ENCODE measurements at places on chromosomes 5 and 9.

- no peak for DNase-seq
Measured at GRCh38 chr5:150514708-150515211, 6.8 kb downstream of the NDST1 start.

DNA sequence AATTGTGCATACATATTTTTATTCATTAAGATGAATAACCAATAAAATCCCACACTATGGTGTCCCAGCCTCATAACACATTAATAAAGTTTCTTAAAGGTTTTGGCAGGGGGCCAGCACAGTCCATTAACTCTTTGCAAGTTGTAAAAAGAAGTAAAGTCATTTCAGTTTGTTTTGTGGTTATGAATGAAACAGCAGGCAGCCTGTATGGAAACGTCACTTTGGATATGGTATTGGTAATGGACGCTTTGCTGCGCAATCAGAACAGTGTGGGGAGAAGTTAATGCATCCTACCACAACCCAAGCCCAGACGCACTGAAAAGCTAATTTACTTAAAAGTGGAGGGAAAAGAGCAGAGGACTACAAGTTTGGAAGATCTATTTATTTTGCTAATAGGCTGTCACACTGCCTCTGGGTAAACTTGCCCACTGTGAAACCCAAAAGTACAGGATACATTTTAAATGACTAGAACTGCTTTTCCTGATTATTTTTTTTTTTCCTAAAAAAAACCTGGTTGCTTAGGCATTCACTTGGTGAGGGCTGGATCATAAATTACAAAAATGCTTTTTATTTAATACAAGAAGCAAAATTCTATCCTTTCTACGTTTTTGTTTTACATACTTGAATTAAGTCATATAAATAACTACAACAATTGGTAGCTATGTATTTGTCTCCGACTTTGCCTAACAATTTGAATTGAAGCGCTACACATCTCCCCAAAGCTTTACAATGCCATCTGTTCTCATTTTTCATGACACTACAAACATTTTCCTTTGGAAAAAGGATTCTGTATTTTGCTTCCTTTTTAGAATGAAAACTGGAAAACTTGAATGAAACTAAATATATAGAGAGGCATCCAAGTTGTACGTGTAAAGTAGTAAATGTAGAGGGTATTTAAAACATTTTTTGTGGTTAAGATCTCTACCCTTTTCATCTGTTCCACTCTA lies 104.3 kb downstream of the NFIB start:
- no peak for DNase-seq

GRCh38 chr9:116480700-116481099 lies 206.4 kb upstream of the TRIM32 start:
- no peak for DNase-seq

GRCh38 chr5:91293131-91293530 lies 90.0 kb downstream of the ARRDC3 start:
- DNase-seq, result peak; percentile 71

- DNase-seq, result no peak
Measured at GRCh38 chr5:178256746-178257145, 24.1 kb upstream of the PHYKPL start.
